ENCODE measurements at places on chromosomes 12 and 14. TPM values are rescaled to one million over a fixed set of nuclear protein-coding genes. Genes with fewer than 3 reads are reported as not detected.

DNA sequence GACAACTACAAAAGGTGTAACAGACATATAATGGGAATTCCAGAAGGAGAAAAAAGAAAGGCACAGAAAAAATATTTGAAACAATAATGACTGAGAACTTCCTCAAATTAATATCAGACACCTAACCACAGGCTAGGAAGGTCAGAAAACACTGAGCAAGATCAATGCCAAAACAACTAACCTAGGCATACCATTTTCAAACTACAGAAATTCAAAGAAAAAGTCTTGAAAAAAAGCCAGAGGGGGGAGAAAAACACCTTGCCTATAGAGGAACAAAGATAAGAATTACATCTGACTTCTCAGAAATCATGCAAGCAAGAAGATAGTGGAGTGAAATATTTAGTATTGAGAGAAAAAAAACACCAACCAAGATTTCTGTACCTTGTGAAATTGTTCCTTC is 77.8 kb downstream of the RIN3 start:
- DNase-seq: no peak

DNA sequence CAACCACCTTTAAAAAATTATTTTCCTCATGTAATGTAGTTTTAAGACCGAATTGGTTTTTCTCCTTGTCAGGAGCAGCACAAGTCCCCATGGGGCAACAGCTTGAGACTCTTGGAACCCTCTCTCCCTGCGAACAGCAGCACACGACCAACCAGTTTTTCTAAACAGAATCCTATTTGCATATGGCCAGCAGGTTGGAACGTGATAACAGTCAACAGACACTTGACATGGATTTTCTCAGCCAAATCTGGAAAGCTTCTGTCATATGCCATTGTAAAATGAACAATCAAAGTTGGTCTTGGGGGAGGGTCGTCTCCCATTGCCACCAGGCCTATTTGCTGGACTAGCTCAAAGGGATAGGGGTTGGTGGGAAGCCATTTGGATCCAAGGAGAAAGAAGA is 1915.0 kb upstream of the FLRT2 start:
- DNase-seq: no peak

DNA sequence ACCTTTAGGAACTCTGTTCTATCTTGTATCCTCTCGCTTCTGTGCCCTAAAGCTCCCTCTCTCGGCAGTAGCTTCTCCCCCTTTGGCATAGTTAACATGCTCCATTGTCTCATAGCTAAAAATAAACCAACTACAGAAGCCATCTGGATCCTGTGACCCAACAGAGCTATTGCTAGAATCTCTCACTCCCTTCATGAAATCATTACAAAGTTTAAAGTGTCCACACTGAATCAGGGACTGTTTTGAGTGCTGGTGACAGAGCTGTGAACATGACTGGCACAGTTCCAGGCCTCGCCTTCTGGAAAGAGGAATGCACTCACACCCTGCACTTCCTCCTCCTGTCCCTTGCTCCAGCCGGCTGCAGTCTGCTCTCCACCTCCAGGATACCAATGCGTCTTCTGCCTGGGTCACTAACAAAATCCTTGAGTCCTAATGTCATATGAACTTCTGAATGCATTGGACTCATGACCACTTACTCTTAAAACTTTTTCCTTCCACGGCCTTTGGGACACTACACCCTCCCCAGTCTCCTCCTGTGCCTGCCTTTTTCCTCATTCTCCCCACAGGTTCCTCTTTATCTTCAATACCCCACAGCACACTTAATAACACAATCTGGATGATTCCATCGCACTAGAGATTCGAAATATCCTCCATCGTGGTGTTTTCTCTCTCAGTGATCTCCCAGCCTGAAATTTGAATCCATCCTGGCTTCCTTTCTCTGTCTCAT is 13.2 kb downstream of the PLBD1 start:
- no peak for DNase-seq

DNA sequence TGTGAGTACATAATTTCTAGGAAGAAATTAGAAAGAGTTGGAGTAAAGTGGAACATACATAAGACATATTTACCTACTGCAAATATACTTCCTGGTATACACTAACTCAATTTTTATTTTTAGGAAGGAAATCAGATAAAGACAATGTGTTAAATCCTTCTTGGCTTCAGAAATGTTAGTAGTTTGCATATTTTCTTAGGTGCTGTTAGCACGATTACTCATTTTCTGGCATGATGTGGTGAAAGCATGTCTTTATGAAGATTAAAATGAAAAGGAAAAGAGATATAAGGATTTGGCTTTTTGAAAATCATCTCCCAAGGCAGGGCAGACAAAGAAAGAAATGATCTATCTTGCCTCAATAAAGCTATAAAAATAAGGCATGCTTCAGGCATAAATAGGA is 287.6 kb upstream of the E2F7 start:
- no peak for DNase-seq

GRCh38 chr12:53489242-53489864 is 9.9 kb downstream of the MAP3K12 start:
- DNase-seq: no peak

GRCh38 chr12:69916544-69917235 is 91.7 kb downstream of the MYRFL start:
- DNase-seq: no peak

DNA sequence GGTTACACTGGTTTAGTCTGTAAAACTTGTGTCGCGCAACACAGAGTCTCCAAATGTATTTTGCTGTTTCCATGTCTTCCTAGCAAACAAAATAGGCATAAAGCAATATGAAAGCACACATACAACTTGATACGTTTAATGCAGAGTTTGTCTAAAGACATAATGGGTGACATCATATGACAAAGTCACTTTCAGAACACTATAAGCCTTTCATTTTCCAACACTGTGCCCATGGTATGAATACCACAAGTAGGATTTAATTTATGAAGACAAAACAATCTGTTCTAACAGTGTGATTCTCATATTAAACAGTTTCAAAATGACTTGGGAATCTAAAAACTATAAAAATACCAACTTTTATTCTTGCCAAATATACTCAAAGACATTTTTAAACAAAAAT is 58.4 kb downstream of the PTPN21 start:
- DNase-seq: no peak

GRCh38 chr12:82517027-82517426 is 158.7 kb downstream of the METTL25 start:
- DNase-seq: no peak

GRCh38 chr14:77917491-77918201 is 117.7 kb downstream of the ADCK1 start:
- DNase-seq: no peak

Gene WNT1
- not detected for total RNA-seq

Gene PZP
- 1.2 TPM for total RNA-seq

Gene GEMIN2
- 13.7 TPM for total RNA-seq
